ENCODE measurements at places on chromosomes 5 and 9.
A peak's percentile ranks its signal among the peaks of the same experiment; 100 is the strongest.

- no peak for DNase-seq
Measured at GRCh38 chr5:135735831-135736230, 98.6 kb upstream of the SLC25A48 start.

DNA sequence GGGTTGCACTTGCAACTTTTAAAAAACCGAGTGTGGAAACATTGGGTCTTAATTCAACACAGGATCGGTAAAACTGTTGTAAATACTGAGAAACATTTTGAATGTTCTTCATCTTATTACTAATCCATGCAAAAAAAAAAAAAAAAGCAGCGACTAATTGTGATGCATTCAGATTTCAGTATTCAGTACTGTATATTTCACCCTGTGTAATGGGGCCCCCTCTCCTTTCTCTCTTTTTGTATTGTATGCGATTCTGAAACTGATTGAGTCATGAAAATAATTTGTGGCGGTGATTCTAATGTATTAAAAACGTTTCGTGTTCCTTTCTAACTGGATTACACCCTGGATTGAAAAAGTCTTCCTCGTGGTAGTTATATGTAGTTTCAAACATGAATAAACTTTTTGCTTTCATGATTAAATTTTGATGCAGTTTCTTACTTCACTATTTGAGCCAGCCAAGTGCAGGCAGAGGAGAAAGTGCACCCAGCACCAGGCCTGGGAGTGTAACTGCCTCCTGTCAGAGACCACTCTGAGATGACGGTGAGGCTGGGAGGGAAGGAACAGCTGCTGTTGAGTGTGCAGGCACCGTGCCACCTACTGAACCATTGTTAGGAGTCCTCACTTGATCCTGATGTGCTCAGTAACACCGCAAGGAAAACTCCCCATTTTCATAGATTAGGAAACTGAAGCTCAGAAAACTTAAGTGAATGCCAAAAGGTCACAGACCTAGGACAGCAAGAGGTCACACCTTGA, 220.0 kb downstream of the PBX3 start:
- DNase-seq: no peak

- DNase-seq: no peak
Measured at GRCh38 chr5:39716532-39717028, 291.8 kb upstream of the DAB2 start.

DNA sequence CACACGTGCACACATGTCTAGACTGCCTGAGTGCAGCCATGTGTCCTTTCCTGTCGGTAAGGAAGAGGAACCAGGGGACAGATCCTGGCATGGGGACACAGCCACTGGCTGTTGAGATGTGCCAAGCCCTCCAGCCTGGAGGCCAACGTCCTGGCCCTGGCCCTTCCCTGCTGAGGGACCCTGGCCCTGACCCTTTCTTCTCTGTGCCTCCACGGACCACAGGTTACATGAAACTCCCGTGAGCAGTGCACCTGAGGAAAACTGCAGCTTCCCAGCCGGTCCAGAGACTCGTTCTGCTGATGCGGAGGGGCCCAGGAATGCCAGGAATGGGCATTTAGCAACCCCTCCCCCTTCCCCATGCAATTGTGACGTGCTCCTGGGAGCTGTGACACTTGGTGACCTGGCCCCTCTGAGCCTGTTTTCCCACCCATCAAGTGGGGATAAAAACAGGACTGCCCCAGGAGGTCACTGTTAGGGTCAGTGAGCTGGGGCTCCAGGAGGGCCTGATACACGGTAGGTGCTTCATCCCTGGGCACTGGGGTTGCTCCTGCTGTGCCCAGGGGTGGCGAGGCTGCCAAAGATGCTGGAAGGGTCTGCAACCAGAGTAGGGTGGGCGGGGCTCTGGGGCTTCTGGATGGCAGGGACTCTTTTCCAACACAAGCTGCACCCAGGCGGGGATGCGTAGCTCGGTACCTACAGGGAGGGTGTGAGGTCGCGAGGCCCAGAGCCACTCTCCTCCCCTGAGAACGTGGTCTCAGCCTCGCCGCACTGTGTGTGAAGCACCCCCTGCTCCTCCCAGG, 151.5 kb downstream of the C9orf50 start:
- DNase-seq: no peak

DNA sequence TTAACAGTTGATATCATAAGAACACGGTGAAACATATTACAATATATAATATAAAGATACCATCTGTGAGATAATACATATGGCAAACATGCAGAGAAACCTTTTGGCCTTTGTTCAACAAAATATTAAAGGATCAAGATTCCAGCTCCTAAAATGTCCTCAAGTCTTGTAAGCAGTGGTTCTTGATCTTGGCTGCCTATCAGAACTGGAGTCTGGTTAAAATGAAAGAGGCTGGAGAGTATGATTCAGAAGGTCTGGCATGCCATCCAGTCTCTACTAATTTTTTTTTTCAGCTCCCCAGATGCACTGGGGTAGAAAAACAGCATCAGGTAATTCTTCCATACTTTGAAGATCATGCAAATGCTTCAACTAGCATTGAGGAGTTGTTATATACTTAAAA, 83.2 kb downstream of the TNC start:
- no peak for DNase-seq

DNA sequence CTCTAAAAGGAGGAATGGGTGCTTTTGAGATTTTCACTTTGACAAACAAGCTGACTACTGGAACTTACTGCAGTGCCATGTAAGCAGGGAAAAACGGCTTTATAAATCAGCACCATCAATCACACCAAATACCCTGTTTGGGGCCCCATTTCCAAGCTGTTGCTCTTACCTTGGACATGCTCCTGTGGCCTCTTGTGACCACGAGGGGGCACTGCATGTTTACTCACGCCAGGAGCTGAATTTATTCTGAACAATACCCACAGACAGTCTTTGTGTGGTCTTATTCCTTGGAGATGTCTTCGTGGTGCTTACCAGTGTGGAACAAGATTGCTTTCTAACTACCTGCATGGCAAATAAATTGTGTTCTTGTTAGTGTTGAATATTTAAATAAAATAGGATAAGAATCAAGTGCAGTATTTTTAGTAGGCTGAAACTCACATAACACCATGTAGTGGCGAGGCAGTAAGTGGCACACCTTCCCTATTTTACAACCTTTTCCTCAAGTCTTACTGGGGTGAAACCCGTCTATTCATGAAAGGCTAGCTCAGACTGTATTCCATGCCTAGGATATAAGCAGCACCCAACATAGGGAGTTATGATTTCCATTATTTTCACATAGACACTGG, 155.5 kb upstream of the NMUR2 start:
- no peak for DNase-seq

GRCh38 chr5:102617191-102618187, 118.7 kb upstream of the SLCO6A1 start:
- DNase-seq: no peak

- no peak for DNase-seq
Measured at GRCh38 chr9:103037508-103038477, 42.7 kb downstream of the CYLC2 start.

DNA sequence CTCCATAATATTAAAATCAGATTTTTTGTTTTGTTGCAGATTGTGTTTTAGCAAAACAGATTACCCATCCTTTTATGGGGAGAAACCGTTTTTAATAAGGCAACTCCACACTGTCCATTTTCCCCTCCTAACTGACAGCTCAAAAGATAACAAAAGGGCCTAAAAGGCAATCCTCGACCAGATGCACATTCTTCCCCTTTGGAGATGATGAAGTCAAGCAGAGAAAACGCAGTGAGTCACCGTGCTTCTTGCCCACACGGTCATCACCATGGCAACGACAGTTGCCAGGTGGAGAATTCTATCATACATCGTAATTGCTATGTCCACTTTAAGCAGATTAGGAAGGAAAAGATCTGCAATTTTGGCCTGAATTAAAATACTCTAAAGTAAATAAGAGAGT, 96.4 kb downstream of the DIRAS2 start:
- DNase-seq: peak; percentile 95

- DNase-seq: no peak
Measured at GRCh38 chr9:98241357-98242300, 13.8 kb downstream of the TBC1D2 start.

GRCh38 chr5:11557063-11557462, 347.2 kb downstream of the CTNND2 start:
- no peak for DNase-seq

- DNase-seq: no peak
Measured at GRCh38 chr5:74044936-74045335, 418.9 kb downstream of the ARHGEF28 start.

GRCh38 chr9:114202849-114203248, 47.5 kb downstream of the COL27A1 start:
- no peak for DNase-seq

GRCh38 chr5:132030610-132031009, 19.2 kb upstream of the ACSL6 start:
- DNase-seq: no peak

- DNase-seq: no peak
Measured at GRCh38 chr9:114059047-114059803, 18.9 kb downstream of the AMBP start.

GRCh38 chr5:73464016-73464745, 15.6 kb upstream of the FOXD1 start:
- no peak for DNase-seq

- DNase-seq: no peak
Measured at GRCh38 chr5:176541338-176542134, 4.3 kb upstream of the RNF44 start.

GRCh38 chr5:5105531-5105930, 34.6 kb upstream of the ADAMTS16 start:
- DNase-seq: no peak

DNA sequence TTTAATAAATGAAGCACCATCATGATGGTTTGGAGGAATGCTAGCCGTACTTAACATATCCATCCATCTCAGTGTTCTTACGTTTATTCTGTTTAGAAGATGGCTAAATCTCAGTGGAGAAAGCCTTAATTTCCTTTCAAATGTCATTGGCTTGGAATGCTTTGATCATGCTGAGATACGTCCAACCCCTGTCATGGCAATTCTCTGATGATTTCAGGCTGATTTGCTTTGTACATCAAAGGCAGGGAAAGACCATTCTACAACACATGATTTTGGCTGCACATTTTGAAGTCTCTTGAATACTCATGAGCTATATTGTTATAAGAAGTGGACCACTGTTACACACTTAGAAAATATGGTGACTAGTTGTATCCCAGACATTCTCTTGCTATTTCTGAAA, 1048.4 kb downstream of the MAT2B start:
- no peak for DNase-seq

DNA sequence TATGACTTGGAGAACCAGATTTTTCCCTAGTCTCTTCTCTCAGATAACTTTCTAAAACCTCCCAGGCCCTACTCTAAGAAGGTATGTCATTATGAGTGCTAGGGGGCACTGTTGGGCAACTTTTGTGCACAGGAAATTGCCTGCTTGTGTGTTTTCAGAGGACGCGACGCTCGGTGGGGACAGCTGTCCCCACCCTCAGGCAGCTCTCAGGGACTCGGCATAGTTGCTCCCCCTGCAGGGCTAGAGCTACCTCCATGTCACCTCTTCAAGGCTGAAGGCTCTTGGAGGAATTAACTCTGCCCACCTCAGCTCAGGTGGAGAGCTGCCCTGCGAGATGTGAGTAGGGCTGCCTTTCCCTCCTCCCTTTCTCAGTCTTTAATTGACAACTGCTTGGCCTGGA, 10.2 kb upstream of the TIFAB start:
- DNase-seq: no peak

DNA sequence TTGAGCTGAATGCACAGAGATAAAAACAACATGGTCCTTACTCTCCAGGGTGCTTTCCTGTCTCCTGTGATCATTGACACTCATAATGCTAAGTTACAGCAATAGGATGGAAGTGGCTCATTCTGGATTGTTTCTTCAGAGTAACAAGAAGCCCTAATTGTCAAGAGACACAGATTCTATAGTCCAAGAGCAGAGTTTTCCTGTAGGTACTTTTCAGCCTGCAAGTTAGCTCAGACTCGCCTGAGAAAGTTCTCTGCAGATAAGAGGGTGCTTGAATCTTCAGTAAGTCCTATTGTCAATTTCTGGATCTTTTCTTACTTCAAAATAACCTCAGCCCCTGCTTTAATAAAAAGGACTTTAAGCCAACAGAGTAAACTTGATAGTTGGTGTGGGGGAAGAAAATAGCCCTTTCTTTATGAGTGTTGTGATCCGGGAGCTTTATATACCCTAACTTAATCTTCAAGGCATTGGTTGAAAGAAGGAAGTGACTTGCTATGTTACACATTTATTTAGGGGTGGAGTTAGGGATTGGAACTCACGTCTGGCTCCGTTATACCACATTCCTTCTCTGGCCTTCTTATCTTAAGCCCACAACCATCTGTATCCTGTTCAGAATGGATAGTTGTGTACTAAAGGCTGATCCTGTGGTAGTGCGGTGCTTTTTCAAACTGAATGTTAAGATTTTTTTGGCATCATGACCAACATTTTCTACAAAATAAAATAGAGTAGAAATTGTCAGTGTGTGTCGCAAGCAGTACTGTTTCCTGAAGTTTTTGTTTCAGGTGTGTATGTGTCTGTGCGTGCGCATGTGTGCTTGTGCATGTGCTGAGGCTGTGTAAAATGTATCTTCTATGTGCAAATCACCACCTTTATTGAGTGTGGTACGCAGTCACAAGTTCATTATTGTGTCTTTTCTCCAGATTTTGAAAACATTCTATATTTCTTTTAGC, 173.9 kb downstream of the WDR70 start:
- no peak for DNase-seq

- no peak for DNase-seq
Measured at GRCh38 chr9:110615498-110615897, 36.0 kb upstream of the SVEP1 start.

DNA sequence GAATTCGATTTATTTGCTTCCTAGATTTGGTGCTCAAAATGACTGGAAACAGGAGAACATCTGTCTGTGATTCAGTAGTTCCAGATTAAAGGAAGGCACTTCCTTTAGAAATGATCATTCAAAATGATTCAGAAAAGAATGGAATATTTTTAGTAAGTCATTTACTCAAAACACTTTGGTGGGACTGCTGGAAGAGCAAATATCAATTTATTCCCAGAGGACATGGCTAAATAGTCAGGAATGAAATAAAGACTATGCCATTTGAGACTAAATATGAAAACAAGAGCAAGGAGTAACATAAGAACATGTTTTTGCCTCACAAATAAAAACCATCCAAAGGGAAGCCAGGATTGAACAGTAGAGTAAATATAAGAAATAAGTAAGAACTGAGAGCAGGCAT, 138.6 kb upstream of the RASA1 start:
- no peak for DNase-seq

- no peak for DNase-seq
Measured at GRCh38 chr5:100043475-100043874, 491.7 kb upstream of the FAM174A start.

DNA sequence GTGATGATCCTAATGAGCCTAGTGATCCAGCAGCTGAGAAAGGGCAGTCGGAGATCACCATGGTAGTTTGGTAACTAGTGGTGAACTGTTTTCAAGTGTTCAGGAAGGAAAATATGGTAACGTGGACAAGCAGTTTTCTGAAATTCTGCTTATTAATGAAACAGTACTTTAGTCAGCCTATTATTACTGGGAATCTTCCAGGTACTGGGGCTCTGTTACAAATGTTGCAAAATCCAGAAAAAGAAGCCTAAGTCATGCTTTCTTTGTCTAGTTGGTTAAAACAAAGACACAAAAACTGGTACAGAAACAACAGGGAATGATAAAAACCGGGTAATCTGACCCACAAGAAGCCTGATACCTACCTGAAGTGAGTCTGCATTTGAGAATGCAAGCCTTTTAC, 18.2 kb downstream of the TTC23L start:
- no peak for DNase-seq

GRCh38 chr9:135087489-135087792, at the start of gene OLFM1:
OLFM1 (plus strand) TSS chr9:135087668; CDS start chr9:135087990, 322 bp downstream.
- no peak for DNase-seq

All from cerebellar nuclear complex (tissue), 1 donor.